Activated CD4-positive, CD25-positive, alpha-beta regulatory T cell treated with anti-CD3 and anti-CD28 coated beads, Interleukin-2, amount 50 U/mL, for 72 hours (primary cell): ENCODE measurements at places on chromosomes 16 and 17.

DNA sequence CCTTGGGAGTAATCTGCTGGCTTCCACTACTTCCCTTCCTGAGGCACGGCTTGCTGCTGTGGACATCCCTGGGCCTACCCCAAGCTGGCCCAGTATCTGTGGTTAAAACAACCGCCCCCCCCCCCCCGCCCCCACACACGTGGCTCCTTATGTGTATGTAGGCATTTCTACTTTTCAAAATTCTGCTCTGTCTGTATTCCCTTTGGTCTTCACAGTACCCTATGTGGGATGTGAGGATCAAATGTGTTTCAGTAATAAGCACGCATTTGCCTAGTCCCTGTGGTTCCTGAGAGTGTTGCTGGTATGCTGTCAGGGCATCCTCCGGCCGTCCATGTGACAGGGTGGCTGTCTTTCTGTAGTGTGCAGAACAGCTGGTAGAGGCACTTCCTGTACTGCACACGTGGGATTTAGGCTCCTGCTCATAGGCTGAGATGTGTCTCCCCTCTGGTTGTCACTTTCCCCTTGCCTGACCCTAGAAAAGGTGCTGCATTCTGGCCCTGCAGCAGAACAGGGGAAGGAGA is 2.2 kb downstream of the NT5M start:
- peak; percentile 47 for DNase-seq

DNA sequence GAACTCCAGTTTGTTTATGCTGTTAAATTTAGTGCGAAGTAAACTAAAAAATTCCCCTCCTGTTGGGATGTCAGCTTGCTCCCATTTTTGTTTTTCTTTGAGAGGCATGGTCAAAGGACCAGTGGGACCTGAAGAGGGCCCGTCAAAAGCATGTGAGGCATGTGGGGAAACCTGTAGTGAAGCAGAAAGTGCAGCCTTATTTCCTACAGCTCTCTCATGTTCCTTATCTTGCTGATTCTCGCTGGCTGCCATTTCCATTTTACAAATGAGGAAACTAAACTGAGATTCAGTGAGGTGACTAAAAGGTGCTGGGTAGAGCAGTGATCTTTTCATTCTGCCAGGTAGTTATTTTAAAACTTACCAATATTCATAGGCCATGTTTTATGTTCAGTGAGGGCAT is 27.1 kb downstream of the EPN2 start:
- no peak for DNase-seq

GRCh38 chr16:57239107-57239506 is 6.0 kb upstream of the ARL2BP start:
- no peak for DNase-seq

DNA sequence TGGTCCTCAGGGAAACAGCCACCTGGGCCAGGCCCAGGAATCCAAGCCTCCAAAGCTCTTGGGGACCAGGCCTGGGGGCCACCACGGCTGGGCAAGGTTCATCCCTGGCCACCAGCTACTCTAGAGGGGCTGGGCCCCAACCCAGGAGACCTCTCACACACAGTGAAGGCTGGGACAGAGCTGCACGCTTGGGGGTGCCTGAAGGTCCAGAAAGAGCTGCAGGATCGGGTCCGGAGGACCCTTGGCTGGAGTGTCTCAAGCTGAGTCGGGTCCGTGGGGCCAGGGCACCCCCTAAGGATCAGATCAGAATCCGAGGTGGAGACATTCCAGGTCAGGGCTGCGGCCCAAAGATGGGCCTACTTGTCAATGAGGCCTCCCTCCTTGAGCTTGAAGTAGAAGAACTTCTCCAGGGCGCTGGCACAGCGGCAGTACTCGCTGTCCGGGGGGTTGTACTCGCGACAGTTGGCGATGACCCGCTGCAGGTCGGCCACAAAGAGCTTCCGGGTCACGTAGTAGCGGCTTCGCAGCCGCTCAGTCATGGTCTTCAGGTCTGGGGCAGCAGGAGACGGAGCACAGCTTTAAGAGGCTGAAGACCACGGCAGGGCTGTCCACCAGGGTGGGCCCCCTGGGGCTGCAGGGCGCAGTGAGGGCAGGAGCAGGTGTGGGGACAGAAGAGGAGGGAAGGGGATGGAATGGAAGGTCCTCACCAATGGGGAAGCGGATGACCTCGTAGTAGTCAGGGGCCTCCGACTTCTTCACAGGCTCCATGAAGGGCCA is 967 bp upstream of the DHX58 start:
- DNase-seq = no peak

- no peak for DNase-seq
These were observed 2.3 kb upstream of the KCNJ16 start for GRCh38 chr17:70072546-70073309.

GRCh38 chr17:57288773-57289121 is 32.4 kb downstream of the MSI2 start:
- DNase-seq = no peak

- peak; percentile 17 for DNase-seq
These were observed 223.4 kb upstream of the TNRC6C start for GRCh38 chr17:77735081-77735565.

GRCh38 chr16:67951485-67951884 is 7.6 kb upstream of the LCAT start:
- no peak for DNase-seq

GRCh38 chr16:85294810-85295508 is 182.7 kb upstream of the CIBAR2 start:
- DNase-seq = no peak

- DNase-seq = no peak
These were observed 1.9 kb downstream of the NTN3 start for GRCh38 chr16:2472885-2473445.

GRCh38 chr16:48101069-48101674 is 54.6 kb downstream of the ABCC12 start:
- no peak for DNase-seq

- no peak for DNase-seq
These were observed 155.2 kb upstream of the PIRT start for GRCh38 chr17:10993126-10993525.

- no peak for DNase-seq
These were observed 469 bp upstream of the MSLN start for GRCh38 chr16:760065-760464.

- DNase-seq = no peak
These were observed 806 bp downstream of the TBX21 start for GRCh38 chr17:47733674-47734410.

GRCh38 chr16:70381604-70382342 is 35.1 kb downstream of the DDX19A start:
- no peak for DNase-seq

DNA sequence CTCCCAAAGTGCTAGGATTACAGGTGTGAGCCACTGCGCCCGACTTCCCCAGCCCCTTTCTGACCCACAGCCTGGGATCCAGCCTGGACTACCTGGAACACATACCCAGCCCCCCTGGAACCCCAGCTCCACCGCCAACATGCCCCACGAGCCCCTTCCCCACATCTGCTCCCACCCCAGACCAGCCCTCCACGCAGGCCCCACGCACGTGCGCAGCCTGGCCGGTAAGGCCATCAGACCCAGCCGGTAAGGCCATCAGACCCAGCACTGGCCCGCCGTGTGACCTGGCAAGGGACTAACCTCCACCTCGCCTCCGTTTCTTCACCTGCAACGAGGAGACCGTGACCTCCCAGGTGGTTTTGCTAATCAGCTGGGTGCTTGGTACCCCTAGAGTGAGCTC is 46.5 kb downstream of the RPH3AL start:
- DNase-seq = no peak

- no peak for DNase-seq
These were observed 1.0 kb downstream of the SLC47A1 start for GRCh38 chr17:19534562-19535149.

DNA sequence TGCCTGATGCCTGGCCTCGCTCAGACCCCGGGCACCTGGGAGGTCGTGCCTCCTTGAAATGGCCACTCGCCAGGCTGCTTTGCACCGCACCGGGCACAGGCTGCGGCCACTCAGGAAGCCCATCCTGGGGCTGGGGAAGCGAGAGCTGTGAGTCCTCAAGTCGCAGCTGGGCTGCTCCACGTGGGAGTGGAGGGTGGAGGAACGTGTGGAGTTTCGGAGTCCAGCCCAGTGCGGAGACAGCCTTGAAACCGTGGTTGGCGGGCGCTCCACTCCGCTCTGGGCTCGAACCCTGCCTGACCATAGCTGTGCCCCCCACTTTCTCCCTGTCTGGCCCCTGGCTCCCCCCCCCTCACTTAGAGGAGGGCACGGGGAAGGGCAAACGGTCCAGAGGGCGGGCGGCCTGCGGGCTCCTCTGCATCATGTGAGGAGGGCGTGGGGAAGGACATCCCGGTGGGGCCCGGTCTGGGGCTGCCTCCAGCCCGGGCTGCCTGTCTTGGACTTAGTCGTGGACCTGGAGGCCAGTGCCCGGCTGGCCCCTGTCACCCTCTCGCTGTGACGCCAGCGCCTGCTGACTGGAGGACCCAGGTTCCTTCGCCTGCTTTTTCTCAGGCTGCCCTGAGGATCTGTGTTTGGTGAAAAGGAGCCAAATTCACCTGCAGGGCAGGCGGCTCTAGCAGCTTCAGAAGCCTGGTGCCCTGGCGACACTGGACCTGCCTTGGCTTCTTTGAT is 2.5 kb downstream of the UBE2I start:
- no peak for DNase-seq

DNA sequence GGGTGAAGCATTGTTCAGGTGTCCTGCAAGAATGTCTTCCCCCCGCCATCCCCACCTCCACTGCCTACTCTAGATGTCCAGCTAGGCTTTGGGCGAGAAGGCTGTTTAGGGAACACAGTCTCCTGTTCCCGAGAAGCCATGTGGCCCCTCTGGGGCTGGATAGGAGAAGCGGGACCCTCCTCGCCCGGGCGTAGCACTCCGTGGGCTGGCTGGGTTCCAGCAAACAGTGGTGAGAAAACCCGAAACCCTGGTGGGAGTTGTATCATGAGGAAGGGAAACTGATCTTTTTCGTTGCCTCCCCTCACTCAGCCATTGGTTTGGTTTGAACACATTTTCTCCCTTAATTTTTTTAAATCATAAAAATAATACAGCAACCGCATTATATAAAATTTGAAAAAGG is 56.6 kb downstream of the IRF8 start:
- DNase-seq = no peak

DNA sequence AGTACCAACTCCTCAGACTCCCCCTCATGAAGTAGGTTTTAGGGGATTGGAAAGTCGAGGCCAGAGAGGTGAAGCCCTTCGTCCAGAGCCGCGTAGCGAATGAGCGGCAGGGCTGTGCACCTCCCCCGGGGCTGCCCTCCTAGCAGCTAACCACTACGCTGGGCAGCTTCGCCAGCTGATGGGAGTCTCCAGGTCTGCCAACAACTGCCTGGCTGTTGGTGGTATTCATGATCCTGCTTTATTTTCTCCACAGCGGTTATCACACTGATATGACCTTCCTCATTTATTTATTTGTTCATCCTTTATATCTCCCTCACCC is 773 bp upstream of the NETO2 start:
- no peak for DNase-seq

DNA sequence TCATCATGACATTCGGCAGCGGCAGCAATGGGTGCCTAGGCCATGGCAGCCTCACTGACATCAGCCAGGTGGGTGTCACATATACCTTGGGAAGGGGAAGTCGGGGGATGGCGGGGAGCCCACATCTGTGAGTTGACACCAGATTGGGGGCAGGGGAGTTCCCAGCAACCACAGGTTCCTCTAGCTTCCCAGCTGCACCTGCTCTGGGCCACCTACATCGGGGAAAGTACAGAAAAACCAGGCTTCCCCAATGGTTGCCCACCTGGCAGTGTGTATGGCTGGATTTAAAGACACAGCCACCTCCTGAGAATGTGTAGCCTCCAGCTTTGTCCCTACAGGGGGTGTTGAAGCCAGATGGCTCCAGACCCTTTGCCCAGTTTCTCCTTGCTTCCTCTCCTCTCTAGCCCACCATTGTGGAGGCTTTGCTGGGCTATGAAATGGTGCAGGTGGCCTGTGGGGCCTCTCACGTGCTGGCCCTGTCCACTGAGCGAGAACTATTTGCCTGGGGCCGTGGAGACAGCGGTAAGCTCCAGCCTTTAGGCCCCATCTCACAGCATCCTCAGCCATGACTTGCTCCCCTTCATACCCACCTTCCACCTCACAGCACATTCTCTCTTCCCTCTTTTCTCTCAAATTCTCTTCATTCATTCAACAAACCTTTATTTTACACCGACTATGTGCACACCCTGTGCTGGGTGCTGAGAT is 5.0 kb upstream of the TRAF4 start:
- DNase-seq = no peak

DNA sequence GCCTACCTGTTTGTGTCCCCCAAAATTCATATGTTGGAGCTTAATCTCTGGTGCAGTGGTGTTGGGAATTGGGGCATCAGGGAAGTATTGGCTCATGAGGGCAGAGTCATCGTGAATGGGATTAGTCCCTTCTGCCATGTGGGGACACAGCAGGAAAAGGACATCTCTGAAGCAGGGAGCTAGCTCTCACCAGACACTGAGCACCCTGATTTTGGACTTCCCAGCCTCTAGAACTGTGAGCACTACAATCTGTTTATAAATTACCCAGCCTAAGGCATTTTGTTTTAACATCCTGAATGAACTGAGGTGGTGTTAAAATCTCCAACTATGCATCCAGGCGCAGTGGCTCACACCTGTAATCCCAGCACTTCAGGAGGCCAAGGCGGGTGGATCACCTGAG is 206.0 kb downstream of the SEC14L1 start:
- no peak for DNase-seq

DNA sequence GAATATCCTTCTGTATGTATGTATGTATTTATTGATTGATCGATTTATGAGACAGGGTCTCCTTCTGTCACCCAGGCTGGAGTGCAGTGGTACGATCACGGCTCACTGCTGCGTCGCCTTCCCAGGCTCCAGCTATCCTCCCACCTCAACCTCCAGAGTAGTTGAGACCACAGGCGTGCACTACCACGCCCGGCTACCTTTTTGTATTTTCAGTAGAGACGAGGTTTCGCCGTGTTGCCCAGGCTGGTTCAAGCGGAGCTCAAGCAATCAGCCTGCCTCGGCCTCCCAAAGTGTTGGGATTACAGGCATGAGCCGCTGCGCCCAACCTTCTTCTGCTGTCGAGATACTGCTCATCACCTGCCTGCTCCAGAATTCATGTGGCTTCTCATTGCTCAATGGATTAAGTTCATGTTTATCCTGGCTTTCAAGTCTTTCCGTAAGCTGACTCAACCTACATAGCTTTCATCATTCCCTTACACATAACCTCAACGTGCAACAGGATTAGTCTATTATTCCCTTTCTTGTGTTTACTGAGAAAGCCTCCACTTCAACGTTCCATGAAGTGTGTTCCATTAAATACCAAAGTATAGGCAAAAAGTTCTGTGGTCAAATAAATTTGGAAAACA is 13.6 kb downstream of the TAC4 start:
- no peak for DNase-seq

DNA sequence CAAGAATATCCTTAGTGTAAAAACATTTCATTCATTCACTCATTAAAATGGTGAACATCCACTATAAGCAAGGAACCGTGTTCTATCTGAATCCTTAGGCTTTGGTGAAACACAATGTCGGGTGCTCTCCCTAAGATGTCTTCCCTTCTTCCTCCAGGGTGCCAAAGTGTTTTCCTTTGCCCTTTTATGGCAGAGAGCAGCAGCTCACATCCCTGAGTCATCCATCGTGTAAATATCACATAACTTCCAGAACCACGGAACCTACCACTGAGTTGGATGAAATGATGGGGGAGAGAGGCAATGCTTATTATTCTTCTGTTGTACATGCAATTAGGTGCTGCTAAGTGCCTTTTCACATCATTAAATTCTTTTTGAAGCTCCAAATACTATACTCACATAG is 50.2 kb downstream of the DNAH3 start:
- no peak for DNase-seq
